ENCODE measurements at places on chromosomes 5 and 9. TPM values are rescaled to one million over a fixed set of nuclear protein-coding genes. Genes with fewer than 3 reads are reported as not detected.

SH2D3C gene
- 1.7 TPM for total RNA-seq

GRCh38 chr5:154465169-154465568 lies 12.9 kb downstream of the HAND1 start:
- DNase-seq = peak; percentile 57

GRCh38 chr5:99191206-99191745 lies 262.5 kb upstream of the CHD1 start:
- DNase-seq = peak; percentile 93

- DNase-seq = no peak
Measured at GRCh38 chr9:114883709-114884108, 46.7 kb downstream of the TNFSF8 start.

LCN1 gene
- 0.47 TPM for total RNA-seq

MLANA gene
- total RNA-seq = not detected

- DNase-seq = no peak
Measured at GRCh38 chr5:90326995-90327394, 82.6 kb downstream of the CETN3 start.

GRCh38 chr5:149035372-149035790 lies 27.5 kb downstream of the SH3TC2 start:
- DNase-seq = peak; percentile 78

- DNase-seq = no peak
Measured at GRCh38 chr9:18939943-18940342, 93.1 kb downstream of the SAXO1 start.

DNA sequence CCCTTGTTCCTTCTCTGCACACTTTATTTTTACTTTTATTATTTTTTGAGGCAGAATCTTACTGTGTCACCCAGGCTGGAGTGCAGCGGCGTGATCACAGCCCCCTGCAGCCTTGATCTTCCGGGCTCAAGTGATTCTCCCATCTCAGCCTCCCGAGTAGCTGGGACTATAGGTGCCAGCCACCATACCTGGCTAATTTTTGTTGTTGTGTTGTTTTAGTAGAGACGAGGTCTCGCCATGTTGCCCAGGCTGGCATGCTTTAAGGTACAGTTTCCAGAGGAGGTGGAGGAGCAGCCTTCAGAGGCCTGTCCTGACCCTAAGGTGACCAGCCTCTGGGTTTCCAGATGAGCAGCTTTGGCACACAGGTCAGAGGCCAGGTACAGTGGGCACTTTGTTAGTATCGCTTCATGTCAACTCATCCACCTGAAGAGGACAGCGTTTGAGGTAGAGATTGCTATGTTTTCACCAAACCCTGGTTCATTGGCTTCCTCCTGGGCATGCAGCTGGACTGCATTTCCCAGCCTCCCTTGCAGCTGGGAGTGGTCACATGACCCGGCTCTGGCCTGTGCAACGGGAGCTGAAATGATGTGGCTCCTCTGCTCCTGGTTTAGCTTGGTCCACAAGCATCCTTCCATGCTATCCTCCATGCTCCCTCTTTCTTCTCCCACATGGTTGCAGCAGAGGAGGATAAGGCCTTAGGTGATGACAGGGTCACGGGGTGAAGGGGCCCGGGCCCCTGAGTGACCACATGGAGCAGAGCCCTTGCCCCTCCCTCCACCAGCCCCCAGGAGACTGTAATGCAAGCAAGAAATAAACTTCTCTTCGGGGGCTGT lies 139.3 kb upstream of the IER5L start:
- DNase-seq = no peak

DNA sequence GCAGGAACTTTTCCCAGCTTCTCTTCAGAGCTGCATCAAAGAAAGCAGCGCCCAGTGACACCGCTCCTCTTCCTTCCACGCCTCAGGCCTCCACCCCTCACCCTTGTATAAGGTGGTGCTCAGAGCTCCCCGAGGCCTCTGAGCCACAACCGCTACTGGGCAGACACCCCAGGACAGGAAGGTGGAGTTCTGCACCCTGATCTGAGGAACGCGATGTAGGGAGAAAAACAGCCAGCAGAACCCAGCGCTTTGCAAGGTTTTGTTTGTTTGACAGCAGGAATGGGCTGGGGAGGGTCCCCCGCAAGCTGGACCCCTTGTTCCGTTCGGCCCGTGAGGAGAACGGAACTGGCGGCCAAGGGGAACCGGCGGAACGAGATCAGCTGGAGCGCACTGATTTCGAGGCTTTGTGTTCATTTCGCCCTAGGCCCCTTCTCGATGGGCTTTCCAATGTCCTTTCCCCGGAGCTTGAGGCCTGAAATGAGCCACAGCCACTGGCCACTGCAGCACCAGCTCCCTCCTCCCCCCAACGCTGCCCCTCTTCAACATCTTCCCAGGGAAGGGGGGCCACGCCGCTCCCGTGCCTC lies 4.1 kb downstream of the EDF1 start:
- DNase-seq = no peak

GRCh38 chr5:120955795-120956194 lies 491.7 kb downstream of the PRR16 start:
- no peak for DNase-seq

TMEM174 gene
- total RNA-seq = not detected

PCDHB14 gene
- 17.6 TPM for total RNA-seq

DNA sequence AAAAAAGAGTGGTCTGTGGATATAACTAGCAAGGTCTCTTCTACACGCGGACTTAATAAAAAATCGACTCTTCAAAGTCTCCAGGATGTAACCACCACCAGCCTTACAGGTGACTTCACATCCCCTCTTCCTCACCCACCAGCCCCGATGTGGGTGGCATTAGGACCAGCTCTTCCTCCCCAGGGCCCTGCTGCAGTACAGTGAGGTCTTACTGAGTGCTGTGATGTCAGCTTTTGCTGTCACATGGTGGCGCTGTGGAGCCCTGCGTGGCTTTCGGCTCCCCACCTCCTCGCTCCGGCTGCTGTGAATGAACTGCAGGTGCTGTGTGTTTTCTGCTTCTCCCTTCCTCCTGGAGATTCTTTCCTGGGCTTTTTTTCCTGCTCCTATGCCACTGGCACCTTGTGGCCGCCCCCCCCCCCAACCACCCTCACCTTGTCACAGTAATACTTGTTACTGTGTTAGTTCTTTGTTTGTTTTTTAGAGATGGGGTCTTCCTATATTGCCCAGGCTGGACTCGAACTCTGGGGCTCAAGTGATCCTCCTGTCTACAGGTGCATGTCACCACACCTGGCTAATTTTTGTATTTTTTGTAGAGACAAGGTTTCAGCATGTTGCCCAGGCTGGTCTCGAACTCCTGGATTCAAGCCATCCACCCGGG lies 15.8 kb upstream of the RAPGEF1 start:
- peak; percentile 58 for DNase-seq

DNA sequence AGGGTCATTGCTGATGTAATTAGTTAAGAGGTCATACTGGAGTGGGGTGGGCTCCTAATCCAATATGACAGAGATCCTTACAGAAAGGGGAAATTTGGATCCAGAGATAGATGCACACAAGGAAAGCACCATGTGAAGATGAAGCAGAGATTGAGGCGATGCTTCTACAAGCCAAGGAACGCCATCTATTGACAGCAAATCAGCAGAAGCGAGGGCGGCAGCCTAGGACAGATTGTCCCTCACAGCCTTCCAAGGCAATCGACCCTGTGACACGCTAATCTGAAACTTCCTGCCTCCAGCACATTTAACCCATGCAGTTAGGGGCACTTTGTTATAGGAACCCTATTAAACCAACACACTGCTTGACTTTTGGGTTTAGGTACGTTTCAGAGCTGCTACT lies 285.1 kb upstream of the DAP start:
- DNase-seq = no peak

CSF2 gene
- 1.3 TPM for total RNA-seq

GRCh38 chr5:79257314-79257713 lies 21.4 kb downstream of the JMY start:
- no peak for DNase-seq

SHB gene
- total RNA-seq = 15.1 TPM

- DNase-seq = no peak
Measured at GRCh38 chr5:151106043-151106442, 25.2 kb upstream of the TNIP1 start.

F2RL2 gene
- total RNA-seq = 0.59 TPM

- DNase-seq = no peak
Measured at GRCh38 chr5:80622756-80623155, 31.7 kb upstream of the MSH3 start.

- DNase-seq = no peak
Measured at GRCh38 chr5:142592365-142592764, 93.5 kb downstream of the FGF1 start.

- DNase-seq = no peak
Measured at GRCh38 chr5:144370273-144370672, 199.6 kb downstream of the KCTD16 start.

OR1L8 gene
- not detected for total RNA-seq

- no peak for DNase-seq
Measured at GRCh38 chr9:95004411-95005277, 278.1 kb downstream of the AOPEP start.

GRCh38 chr9:128109050-128109709 lies 18.3 kb downstream of the PTGES2 start:
- DNase-seq = no peak

CEMIP2 gene
- total RNA-seq = 11.6 TPM

FAM174A gene
- 40.8 TPM for total RNA-seq

CACFD1 gene
- 10.8 TPM for total RNA-seq

DNA sequence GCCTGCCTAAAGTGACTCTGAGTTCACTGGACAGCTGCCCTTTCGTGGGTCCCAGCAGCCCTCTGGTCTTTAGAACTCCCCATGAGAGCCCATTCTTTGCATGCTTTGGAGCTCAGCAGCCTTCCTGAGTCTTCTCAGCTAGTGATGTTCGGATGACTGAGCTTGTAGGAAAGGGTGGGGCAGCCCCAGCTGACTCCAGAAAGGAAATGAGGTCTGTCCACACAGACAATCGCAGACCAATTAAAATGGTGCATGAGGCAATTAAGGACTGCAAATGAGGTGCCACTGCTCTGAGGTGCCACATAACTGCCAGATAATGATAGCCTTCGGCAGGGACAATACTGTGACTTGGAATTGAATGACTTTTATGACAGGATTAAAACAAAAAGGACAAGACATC lies 25.4 kb upstream of the TOMM5 start:
- peak; percentile 84 for DNase-seq

GRCh38 chr5:113922343-113922742 lies 408.8 kb downstream of the YTHDC2 start:
- no peak for DNase-seq

PCDHGA9 gene
- total RNA-seq = 2.8 TPM

- no peak for DNase-seq
Measured at GRCh38 chr9:21931428-21931827, 62.8 kb downstream of the CDKN2A start.

DNA sequence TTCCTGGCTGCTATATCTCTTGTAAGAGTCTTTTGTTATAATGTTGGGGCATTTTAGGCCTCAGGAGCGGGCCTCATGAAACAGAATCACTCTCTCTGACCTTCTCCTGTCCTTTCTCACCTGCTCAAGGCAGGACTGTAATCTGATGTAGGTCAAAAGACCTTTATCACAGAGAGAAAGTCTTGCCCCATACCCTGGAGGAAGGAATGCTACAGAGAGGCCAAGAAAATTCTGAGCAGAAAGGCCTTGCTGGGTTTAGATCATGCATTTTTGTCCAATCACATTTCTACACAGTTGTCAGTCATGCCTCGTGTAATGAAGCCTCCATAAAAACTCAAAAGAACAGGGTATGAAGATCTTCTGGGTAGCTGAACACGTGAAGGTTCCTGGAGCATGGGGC lies 45.2 kb upstream of the TBC1D2 start:
- DNase-seq = no peak

DNA sequence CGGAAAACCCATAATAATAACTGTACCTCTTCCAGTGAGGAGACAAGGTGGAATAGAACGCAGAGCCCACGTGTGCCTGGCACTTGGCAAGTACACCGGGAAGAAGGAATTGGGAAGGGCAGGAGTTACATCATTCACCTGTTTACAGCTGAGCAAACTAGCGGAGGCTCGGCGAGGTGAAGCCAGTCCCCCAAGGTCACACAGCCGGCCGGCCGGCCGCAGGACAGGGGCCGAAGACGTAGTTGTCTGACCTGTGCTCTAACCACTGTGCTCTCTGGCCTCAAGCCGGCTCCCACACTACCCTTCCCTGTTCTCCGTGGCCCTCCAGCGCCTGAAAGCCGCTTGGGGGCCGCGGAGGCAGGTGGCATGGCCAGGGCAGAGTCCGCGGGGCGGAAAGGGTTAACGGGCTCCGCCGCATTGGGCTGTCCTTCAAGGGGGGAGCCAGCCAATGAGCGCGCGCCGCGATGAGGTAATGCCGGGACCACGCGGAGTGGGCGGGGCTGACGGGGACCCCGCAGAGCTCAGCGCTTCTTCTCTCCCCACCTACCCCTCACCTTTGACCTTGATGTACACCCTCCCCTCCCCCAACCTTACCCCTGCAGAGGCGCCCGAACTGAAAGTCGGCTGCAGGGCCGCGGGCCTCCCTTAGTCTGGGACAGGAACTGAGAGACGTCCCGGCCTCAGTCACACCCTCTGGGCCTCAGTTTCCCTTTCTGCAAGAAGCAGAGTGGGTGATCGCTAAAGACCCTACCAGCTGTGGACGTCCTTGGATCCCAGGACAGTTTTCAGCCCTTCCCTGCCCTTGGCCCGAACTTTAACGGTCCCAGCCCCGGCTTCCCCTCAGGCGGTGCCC lies 125.1 kb downstream of the C9orf50 start:
- peak; percentile 86 for DNase-seq

SLC22A4 gene
- 4.9 TPM for total RNA-seq

DNA sequence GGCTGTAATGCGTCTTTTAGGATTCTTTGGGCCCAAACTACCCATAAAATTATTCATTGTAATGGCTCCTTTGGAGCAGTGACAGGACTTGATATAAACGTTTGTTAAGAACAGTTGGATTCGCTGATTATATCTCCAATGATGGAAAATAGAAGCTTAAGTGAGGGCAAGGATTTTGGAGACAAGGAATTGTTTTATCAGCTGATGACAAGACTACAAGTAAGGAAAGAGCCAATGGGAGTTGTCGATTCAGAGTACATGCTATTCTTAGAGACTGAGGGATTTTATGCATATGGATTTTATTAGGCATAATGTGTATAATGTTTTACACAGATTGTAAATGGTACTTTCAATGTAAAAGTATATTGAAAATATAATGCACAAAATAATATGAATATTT lies 425.5 kb upstream of the RIOK2 start:
- DNase-seq = no peak

IL5 gene
- total RNA-seq = not detected

GRCh38 chr9:134100040-134100439 lies 32.2 kb upstream of the BRD3 start:
- DNase-seq = no peak

- DNase-seq = no peak
Measured at GRCh38 chr5:56325039-56325438, 91.9 kb upstream of the ANKRD55 start.

DNA sequence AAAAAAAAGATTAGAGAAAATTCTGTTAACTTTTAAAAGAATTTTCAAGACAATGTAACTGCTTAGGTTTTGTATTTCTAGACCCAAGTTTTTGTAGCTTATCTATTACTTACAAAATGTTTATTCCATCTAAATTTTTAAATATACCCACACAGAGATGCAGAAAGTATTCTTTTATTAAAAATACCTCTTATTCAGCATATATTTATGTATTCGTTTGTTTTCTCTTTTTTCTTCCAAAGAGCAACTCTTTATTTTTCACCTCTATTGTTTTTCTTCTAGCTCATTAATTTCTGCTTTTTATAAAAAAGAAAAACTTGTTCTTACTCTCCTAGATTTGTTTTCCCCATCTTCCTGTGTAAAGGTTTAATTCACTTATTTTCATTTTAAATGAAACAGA lies 180.3 kb downstream of the ZDHHC21 start:
- DNase-seq = no peak

ALDH7A1 gene
- total RNA-seq = 42.4 TPM

GRCh38 chr5:34692786-34693185 lies 36.7 kb downstream of the RAI14 start:
- no peak for DNase-seq

All from A172 (cell line).